Activated CD4-positive, alpha-beta memory T cell treated with anti-CD3 and anti-CD28 coated beads for 36 hours (primary cell): ENCODE measurements at places on chromosomes 2 and 18. TPM values are rescaled to one million over a fixed set of nuclear protein-coding genes. Genes with fewer than 3 reads are reported as not detected.

GRCh38 chr2:37882036-37882435 lies 43.1 kb upstream of the RMDN2 start:
- H3K4me3 ChIP-seq = no peak overlapping the region
- no peak overlapping the region for H3K27ac ChIP-seq
- peaks cover 18% of the 10 kb centered on the region for H3K27me3 ChIP-seq
- DNase-seq = no peak
- no peaks in the 10 kb centered on the region for H3K36me3 ChIP-seq

DNA sequence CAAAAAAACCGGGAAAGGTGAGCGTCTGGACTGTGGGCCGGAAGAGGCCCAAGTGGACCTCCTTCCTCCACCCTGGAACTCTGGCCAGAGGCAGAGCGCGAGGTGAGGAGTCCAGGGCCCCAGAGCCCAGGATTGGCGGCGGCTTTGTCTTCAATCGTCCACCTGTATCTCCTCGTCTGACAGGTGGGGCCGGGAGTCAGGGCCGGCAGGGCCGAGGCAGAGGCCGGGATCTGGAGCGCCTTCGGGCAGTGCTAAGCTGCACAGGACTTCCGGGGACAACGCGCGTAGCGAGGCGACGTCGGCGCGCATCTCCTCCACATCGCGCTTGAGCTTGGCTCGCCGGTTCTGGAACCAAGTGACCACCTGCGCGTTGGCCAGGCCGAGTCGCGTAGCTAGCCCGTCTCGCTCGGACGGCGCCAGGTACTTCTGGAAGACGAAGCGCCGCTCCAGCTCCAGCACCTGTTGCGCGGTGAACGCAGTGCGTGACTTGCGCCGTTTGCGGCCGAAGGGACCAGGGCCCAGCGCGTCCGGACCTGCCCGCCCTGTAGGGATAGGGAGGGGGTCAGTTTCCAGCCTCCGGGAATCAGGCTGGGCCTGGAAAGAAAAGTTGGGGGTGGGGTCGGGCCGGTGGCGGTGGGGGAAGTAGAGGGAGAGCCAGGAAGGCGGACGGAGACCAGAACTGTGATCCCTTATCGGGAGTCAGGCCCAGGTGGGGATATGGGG lies 1.5 kb downstream of the LBX2 start:
- H3K4me3 ChIP-seq = peak overlapping the region; percentile 75
- H3K36me3 ChIP-seq = peaks cover 3% of the 10 kb centered on the region
- peaks cover 28% of the 10 kb centered on the region for H3K4me1 ChIP-seq

- H3K27me3 ChIP-seq = peaks cover 5% of the 10 kb centered on the region
- no peaks in the 10 kb centered on the region for H3K36me3 ChIP-seq
- H3K4me3 ChIP-seq = no peak overlapping the region
- DNase-seq = no peak
- H3K4me1 ChIP-seq = no peaks in the 10 kb centered on the region
Measured at GRCh38 chr2:60662781-60663180, 93.3 kb upstream of the PAPOLG start.

- H3K27me3 ChIP-seq = no peaks in the 10 kb centered on the region
- H3K27ac ChIP-seq = no peak overlapping the region
- DNase-seq = no peak
- no peaks in the 10 kb centered on the region for H3K4me1 ChIP-seq
- H3K4me3 ChIP-seq = no peak overlapping the region
- no peaks in the 10 kb centered on the region for H3K36me3 ChIP-seq
Measured at GRCh38 chr2:149928011-149928410, 340.4 kb upstream of the MMADHC start.

DNA sequence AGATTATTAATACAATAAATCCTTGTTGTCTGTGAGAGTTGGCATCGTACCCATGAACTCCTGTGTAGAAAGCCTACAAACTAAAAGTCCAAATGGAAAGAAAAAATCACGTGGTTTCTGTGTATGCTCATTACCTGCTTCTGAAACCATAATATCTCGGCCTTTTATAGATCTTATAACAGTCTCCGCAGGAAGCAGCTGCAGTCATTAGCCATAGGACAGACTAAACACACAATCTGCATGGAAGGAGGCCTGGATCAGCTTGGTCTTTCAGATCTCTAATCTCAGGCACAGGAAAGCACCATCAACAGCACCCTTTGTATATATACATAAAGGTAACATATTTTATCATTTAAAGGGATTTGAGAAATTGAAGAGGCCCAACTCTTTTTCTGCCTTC lies 508.9 kb upstream of the TCF4 start:
- H3K4me1 ChIP-seq = no peaks in the 10 kb centered on the region
- H3K4me3 ChIP-seq = no peak overlapping the region

DNA sequence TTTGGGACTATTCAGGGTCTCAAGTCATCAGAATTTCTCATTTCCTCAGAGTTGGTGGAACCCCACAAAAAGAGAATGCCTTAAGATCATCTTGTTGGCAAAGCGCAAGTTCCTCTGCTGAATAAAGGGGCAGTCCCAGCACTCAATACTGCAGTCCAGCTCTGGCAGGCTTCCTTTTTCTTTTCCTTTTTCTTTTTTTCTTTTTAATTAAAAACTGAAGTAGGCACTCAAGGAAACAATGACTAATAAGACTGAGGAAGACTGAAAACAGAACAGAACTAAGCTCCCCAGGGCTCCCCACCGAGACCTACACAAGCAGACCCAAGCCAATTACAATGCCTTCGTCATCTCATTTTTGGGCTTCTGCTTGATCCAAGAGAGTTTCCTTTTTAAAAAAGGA lies 82.0 kb downstream of the STK39 start:
- H3K27ac ChIP-seq = no peak overlapping the region
- H3K27me3 ChIP-seq = no peaks in the 10 kb centered on the region
- H3K36me3 ChIP-seq = peaks cover 24% of the 10 kb centered on the region
- no peak overlapping the region for H3K4me3 ChIP-seq

GRCh38 chr2:187078297-187078696 lies 229.3 kb upstream of the ZSWIM2 start:
- H3K36me3 ChIP-seq = no peaks in the 10 kb centered on the region
- H3K27me3 ChIP-seq = no peaks in the 10 kb centered on the region
- no peak overlapping the region for H3K27ac ChIP-seq
- DNase-seq = no peak

- H3K36me3 ChIP-seq = no peaks in the 10 kb centered on the region
- peaks cover 28% of the 10 kb centered on the region for H3K4me1 ChIP-seq
- peaks cover 1% of the 10 kb centered on the region for H3K27me3 ChIP-seq
- no peak for DNase-seq
- peak overlapping the region; percentile 28 for H3K27ac ChIP-seq
Measured at GRCh38 chr2:161965994-161966393, 108.0 kb downstream of the DPP4 start.

DNA sequence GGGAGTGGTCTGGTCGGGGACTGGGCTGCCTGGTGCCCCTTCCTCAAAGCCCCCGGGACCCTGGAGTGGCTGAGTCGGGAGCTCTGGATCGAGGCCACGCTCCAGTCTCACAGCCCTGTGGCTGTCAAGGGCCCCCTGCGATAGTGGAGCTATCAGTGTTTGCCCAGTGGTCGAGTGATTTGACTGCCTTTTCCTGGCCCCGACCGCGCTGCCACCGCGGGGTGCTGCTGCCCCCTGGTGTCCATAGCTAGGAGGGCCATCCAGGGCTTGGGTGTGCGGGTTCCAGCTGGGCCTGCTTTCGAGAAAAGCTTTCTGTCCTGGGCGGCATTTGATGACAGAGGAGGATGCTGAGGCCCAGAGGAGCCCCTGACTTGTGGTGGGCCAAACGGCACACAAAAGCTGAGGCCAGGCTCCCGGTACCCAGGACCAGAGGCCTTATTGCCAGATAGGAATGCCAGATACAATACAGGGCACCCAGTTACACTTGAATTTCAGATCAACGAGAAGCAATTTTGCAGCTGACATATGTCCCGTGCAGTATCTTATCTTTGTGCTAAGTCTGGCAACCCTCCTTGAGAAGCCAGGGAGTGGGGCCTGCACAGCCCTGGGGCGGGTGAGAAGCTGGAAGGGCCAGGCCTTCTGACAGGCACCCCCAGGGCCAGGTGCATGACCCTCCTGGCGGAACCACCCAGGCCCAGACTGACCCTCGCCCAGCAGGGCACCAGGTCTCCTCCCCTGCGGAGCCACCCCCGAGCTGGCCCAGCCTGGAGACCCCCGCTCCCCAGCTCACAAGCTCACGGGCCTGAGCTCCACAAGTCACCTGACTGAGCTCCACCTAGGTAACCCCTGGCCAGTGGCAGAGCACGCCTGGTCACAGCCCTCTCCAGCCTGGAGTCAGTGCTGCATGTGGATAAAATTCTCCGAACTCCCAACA lies 13.0 kb downstream of the ODC1 start:
- peak; percentile 80 for DNase-seq
- H3K4me1 ChIP-seq = peaks cover 12% of the 10 kb centered on the region
- H3K27me3 ChIP-seq = peaks cover 13% of the 10 kb centered on the region
- H3K36me3 ChIP-seq = peaks cover 3% of the 10 kb centered on the region

- DNase-seq = no peak
- H3K4me3 ChIP-seq = no peak overlapping the region
- peaks cover 6% of the 10 kb centered on the region for H3K4me1 ChIP-seq
- no peaks in the 10 kb centered on the region for H3K27me3 ChIP-seq
Measured at GRCh38 chr2:109476641-109477441, 136.9 kb downstream of the SEPTIN10 start.

GRCh38 chr2:38463752-38464151 lies 86.7 kb upstream of the ATL2 start:
- no peak for DNase-seq
- no peaks in the 10 kb centered on the region for H3K36me3 ChIP-seq
- H3K4me1 ChIP-seq = peaks cover 9% of the 10 kb centered on the region
- H3K4me3 ChIP-seq = no peak overlapping the region
- peaks cover 4% of the 10 kb centered on the region for H3K27me3 ChIP-seq

- DNase-seq = peak; percentile 52
- peak overlapping the region; percentile 70 for H3K27ac ChIP-seq
- no peak overlapping the region for H3K4me3 ChIP-seq
- peaks cover 41% of the 10 kb centered on the region for H3K4me1 ChIP-seq
- no peaks in the 10 kb centered on the region for H3K36me3 ChIP-seq
Measured at GRCh38 chr18:59881728-59882656, 17.8 kb upstream of the PMAIP1 start.

DNA sequence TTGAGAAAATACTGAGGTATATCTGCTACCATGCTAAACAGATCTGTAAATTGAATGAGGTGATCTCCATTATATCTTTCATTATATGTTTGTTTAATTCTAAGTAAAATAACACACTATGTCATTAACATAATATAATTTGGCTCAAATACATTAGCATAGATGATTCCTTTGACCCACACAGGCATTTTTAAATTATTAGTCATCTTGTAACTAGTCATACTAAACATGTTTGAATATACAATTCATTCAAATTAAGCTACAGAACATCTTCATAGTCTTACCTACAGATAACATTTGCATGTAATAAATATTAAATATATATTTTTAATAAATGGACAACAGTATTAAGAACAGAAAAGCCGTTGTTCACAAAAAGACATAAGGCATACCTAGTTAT lies 52.7 kb upstream of the KYNU start:
- no peaks in the 10 kb centered on the region for H3K4me1 ChIP-seq
- H3K27ac ChIP-seq = no peak overlapping the region

DNA sequence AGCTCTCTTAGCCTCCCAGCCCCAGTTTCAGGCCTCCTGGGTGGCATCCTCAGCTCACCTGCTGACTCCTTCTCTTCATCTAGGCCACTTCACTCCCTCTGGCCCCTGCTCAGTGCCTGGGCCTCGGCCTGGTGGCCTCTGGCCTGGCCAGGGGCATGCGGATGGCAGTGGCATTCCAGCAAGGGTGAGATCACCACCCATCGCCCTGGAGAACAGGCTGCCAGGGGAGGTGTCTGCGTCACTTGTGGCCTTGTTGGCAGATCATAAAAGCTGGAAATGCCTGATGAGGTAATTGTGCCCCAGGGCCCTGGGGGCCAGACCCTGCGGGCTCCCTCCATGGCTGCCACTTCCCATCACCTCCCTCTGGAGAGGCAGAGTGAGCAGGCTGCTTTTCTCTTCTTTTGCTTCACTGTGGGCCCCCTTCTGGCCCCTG lies 72.5 kb upstream of the SMAD2 start:
- H3K4me1 ChIP-seq = no peaks in the 10 kb centered on the region
- peaks cover 3% of the 10 kb centered on the region for H3K27me3 ChIP-seq
- no peak for DNase-seq

DNA sequence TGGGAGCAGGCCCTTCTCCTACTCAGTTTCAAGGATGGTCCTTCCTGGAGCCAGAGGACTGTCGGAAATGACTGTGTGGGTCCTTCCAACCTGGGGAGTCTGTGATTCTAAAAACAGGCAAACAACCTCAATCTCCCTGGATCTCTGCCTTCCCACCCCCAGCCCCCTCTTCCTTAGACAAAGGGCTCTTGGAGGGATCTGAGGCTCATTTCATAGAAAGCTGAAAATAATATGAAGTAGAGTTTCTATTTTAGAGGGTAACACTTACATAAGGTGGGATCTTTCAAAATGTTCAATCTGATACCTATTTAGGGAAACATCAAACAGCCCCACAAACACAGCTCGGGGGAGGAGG lies 69.4 kb downstream of the RHOB start:
- H3K27me3 ChIP-seq = peaks cover 2% of the 10 kb centered on the region
- no peaks in the 10 kb centered on the region for H3K36me3 ChIP-seq
- no peak for DNase-seq

DNA sequence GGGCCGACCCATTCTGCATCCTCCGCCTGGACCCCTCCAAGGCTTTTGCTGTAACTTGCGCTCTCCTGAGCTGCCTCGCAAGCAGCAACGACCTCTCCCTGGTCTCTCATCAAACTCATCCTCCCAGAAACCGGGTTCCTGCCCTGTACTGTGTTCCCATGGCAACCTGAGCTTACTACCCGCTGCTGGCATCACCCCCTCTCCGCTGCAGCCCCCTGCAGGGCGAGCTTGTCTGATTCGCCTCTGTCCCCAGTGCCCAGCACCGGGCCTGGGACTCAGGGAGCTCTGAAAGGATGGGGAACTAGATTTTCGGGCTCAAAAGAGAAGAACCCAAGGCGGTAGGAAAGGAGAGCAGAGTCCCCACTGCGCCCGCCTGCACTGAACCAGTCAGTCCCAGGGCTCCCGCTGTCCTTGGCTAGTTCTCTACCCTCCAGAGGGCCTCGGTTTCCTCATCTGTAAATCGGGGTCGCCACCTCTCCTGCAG lies 463 bp downstream of the HS1BP3 start:
- no peak overlapping the region for H3K27ac ChIP-seq
- H3K36me3 ChIP-seq = no peaks in the 10 kb centered on the region
- peak; percentile 42 for DNase-seq
- H3K27me3 ChIP-seq = no peaks in the 10 kb centered on the region
- peak overlapping the region; percentile 83 for H3K4me3 ChIP-seq
- H3K4me1 ChIP-seq = peaks cover 24% of the 10 kb centered on the region

BOLA3 gene
- 99.8 TPM for total RNA-seq

ANKRD30B gene
- total RNA-seq = not detected

FAM237A gene
- not detected for total RNA-seq

KLHL41 gene
- total RNA-seq = 0.55 TPM

HOXD13 gene
- not detected for total RNA-seq

MALL gene
- total RNA-seq = 0.31 TPM
